ENCODE measurements at places on chromosomes 3 and 15. TPM values are rescaled to one million over a fixed set of nuclear protein-coding genes. Genes with fewer than 3 reads are reported as not detected.

- DNase-seq, result peak; percentile 49
- H3K27me3 ChIP-seq, result no peaks in the 10 kb centered on the region
- no peaks in the 10 kb centered on the region for H3K36me3 ChIP-seq
These were observed 125.1 kb downstream of the TIGIT start for GRCh38 chr3:114418724-114419543.

DNA sequence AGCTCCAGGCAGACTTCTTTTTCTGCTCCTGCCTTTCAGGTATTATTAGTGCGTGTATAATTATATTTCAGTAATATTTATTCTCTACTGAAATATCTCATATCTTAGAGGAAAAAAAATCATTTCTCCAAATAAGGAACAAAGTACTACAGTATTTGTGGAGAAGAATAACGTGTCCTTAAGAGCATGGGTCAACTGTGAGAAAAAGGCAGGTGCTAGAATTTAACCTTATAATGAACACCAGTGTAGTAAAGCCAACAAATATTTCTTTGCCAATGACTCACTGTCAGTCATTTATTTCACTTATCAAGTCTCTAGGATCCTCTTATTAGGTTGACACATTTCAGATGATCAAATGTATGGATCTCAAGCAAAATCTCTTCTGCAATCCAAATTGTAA is 183.4 kb downstream of the GREM1 start:
- H3K27ac ChIP-seq, result no peak overlapping the region
- H3K4me3 ChIP-seq, result no peak overlapping the region
- H3K36me3 ChIP-seq, result no peaks in the 10 kb centered on the region
- H3K27me3 ChIP-seq, result no peaks in the 10 kb centered on the region
- no peak for DNase-seq
- no peaks in the 10 kb centered on the region for H3K4me1 ChIP-seq

DNA sequence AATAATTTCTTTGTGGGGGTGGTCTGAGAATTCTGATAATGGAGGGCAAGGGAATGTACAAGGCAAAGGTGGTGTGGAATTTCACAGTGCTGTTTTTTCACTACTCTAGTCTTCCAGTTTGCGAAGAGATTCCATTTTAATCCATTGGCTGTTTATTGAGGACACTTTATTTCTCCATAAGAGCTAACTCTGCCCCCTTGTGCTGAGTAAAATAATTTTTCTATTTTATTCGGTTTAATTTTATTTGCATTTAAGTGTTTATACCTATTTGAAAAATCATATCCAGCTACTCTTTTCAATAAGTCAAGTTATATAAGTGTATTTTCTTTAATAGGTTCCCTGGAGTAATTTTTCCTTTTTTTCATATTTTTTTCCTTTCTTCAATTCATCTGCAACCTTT is 840.1 kb downstream of the TUSC7 start:
- no peaks in the 10 kb centered on the region for H3K27me3 ChIP-seq
- no peak overlapping the region for H3K27ac ChIP-seq
- DNase-seq, result no peak
- H3K4me1 ChIP-seq, result no peaks in the 10 kb centered on the region

GRCh38 chr3:58271901-58272501 is 34.0 kb upstream of the RPP14 start:
- H3K27ac ChIP-seq, result no peak overlapping the region
- no peak overlapping the region for H3K4me3 ChIP-seq
- H3K4me1 ChIP-seq, result no peaks in the 10 kb centered on the region
- no peak for DNase-seq
- H3K27me3 ChIP-seq, result no peaks in the 10 kb centered on the region

DNA sequence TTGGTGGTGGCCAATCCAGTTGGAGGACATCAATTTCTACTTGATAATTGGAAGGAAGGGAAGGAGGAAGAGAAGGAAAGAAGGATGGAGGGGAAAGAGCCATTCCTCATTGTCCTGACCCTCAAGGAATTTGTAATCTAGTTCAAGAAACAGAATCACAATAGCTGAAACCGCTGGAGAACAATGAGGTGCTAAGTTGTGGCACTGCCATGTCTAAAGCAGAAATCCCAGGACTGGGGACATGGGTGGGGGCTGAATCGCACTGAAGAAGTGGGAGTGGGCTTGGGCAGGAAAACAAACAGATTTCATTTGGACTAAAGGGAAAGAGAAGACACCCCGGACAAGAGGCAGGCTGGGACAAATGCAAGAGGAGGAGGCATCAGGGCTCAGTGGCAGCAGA is 183.6 kb downstream of the UACA start:
- peaks cover 4% of the 10 kb centered on the region for H3K27me3 ChIP-seq
- no peak overlapping the region for H3K27ac ChIP-seq
- DNase-seq, result no peak
- no peak overlapping the region for H3K4me3 ChIP-seq
- H3K36me3 ChIP-seq, result no peaks in the 10 kb centered on the region
- peaks cover 7% of the 10 kb centered on the region for H3K4me1 ChIP-seq

- H3K4me3 ChIP-seq, result no peak overlapping the region
- DNase-seq, result no peak
- H3K27ac ChIP-seq, result no peak overlapping the region
- no peaks in the 10 kb centered on the region for H3K4me1 ChIP-seq
- H3K36me3 ChIP-seq, result no peaks in the 10 kb centered on the region
- peaks cover 4% of the 10 kb centered on the region for H3K27me3 ChIP-seq
These were observed 330.6 kb downstream of the VPS13C start for GRCh38 chr15:61729646-61730045.

DNA sequence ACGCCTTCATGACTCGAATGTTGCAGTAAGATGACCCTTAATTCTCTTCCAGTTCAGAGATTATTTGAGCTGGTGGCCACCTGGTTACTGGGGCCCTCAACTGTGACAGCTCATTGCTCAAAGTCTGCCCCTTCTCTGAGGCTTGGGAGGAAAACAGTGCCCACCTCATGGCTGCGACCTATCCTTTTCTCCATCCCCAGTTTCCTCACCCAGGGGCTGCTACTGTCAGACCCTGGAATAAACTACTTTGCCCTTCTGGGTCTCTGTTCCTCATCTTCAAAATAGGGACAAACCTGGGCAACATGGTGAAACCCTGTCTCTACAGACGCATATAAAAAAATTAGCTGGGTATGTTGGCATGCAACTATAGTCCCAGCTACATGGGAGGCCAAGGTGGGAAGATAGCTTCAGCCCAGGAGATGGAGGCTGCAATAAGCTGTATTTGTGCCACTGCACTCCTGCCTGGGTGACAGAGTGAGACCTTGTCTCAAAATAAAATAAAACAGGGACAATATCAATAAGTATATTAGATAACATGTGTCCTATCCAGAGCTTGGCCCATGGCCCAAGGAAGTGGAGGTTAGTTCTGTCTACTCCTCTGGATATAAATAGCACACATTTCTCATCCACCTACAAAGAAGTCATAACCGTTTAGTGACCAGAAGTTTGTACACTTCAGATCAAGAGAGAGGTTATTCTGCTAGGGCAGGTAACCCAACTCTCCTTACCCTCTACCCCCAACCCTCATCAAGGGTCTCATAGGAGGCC is 2.2 kb upstream of the RASL12 start:
- peak overlapping the region; percentile 16 for H3K27ac ChIP-seq
- H3K4me1 ChIP-seq, result peaks cover 4% of the 10 kb centered on the region
- no peak overlapping the region for H3K4me3 ChIP-seq
- peaks cover 18% of the 10 kb centered on the region for H3K27me3 ChIP-seq
- H3K36me3 ChIP-seq, result no peaks in the 10 kb centered on the region

- H3K4me1 ChIP-seq, result no peaks in the 10 kb centered on the region
- H3K27me3 ChIP-seq, result no peaks in the 10 kb centered on the region
- H3K36me3 ChIP-seq, result no peaks in the 10 kb centered on the region
- no peak overlapping the region for H3K4me3 ChIP-seq
- no peak overlapping the region for H3K27ac ChIP-seq
These were observed 901.7 kb downstream of the NTRK3 start for GRCh38 chr15:87354661-87355410.

DNA sequence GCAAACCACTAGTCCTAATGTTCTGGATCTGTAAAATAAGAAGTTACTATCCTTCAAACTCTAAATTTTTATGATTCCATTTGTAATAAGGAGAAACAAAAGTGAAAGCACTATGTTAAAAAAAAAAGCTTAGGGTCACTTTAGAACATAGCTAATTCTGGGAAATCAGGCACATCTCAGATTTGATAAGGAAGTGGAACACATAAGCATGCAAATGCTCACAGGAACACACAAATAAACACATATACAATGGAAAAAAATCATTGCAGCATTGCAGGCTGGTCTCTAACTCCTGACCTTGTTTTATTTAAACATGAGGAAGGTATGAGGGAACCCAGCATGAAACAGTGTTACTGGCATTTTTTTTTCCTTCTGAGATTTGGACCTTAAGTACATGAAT is 63.2 kb upstream of the TNFSF10 start:
- H3K4me3 ChIP-seq, result no peak overlapping the region
- peaks cover 16% of the 10 kb centered on the region for H3K4me1 ChIP-seq
- H3K27ac ChIP-seq, result no peak overlapping the region

GRCh38 chr15:79007066-79007465 is 62.2 kb upstream of the CTSH start:
- H3K4me1 ChIP-seq, result peaks cover 13% of the 10 kb centered on the region
- H3K4me3 ChIP-seq, result no peak overlapping the region
- DNase-seq, result peak; percentile 65
- no peaks in the 10 kb centered on the region for H3K27me3 ChIP-seq
- no peaks in the 10 kb centered on the region for H3K36me3 ChIP-seq

GRCh38 chr15:58867926-58868325 is 65.6 kb downstream of the SLTM start:
- H3K36me3 ChIP-seq, result peaks cover 12% of the 10 kb centered on the region
- no peak overlapping the region for H3K4me3 ChIP-seq
- peaks cover 6% of the 10 kb centered on the region for H3K4me1 ChIP-seq
- DNase-seq, result no peak
- no peaks in the 10 kb centered on the region for H3K27me3 ChIP-seq

DNA sequence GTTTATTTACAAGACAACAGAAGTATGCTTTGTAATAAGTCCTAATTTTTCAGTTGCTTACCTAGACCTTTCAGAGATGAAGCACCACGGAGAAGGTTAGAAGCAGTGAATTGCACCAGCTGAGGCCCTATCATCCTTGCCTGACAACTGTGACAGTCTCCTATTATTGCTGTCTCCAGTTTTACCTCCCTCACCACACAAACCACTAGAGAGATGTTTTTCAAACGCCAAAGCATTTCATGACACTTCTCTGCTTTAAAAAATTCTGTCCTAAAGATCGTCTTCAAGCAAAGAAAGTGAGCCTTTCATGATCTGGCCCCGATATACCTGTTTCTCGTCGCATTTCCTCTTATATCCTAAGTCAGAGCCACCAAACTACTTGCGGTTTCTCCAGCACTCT is 72.3 kb upstream of the TSPAN3 start:
- no peak overlapping the region for H3K4me3 ChIP-seq
- H3K36me3 ChIP-seq, result peaks cover 3% of the 10 kb centered on the region
- H3K4me1 ChIP-seq, result peaks cover 28% of the 10 kb centered on the region
- DNase-seq, result no peak
- H3K27ac ChIP-seq, result peak overlapping the region; percentile 95
- no peaks in the 10 kb centered on the region for H3K27me3 ChIP-seq

DNA sequence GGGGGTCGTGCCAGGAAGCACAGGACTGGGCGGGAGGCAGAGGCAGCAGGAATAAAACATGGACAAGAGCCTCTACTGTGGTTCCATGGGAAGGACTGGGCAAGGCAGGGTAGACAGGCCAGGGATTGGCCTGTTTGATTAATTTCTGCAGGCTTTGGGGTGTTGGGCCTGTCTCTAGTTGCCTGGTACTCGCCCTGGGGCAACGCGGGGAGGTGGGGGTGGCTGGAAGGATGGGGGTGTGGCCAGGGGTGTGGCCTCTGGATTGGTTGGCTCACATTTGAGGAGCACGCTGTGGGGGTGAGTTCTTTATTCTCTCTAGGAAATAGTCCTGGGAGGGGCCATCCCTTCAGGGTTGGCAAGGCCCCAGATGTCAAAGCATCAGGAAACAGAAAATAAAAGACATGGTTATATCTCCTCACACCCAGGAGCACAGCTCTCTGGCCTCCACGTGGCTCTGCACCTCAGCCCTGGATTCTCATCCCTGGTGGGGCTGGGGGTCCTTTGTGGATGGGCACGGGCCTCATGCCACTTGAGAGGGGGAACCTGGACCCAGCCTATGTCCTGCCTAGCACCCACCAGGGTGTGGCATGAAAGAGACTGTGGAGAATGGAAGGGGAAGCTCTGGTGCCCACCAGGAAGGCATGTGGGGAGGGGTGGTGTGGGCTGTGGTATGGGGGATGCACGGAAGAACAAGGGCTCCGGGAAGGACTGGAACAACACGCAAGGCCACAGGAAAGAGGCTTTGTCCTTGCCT is 223.0 kb upstream of the LYSMD4 start:
- no peaks in the 10 kb centered on the region for H3K4me1 ChIP-seq
- peaks cover 2% of the 10 kb centered on the region for H3K27me3 ChIP-seq
- no peak overlapping the region for H3K4me3 ChIP-seq
- no peak overlapping the region for H3K27ac ChIP-seq

DNA sequence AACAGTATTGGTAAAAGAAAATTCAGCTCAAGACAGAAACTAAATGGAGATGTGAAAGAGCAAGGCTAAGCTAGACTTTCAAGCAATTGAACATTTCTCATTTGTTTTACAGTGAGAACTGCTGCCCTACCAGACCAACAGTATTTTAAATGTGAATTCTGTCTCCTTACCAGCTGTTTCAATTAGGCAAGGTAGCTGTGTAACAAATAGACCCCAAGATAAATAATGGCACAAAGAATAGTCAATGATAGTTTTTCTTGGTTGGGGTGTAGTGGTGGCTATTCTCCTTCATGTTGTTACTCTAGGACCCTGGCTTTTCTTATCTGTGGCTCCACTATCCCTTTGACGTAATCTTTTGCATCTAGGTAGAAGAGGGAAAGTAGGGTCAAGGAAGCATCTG is 30.4 kb upstream of the THRB start:
- no peaks in the 10 kb centered on the region for H3K36me3 ChIP-seq
- peak overlapping the region; percentile 78 for H3K27ac ChIP-seq
- H3K4me1 ChIP-seq, result peaks cover 29% of the 10 kb centered on the region
- no peaks in the 10 kb centered on the region for H3K27me3 ChIP-seq

DNA sequence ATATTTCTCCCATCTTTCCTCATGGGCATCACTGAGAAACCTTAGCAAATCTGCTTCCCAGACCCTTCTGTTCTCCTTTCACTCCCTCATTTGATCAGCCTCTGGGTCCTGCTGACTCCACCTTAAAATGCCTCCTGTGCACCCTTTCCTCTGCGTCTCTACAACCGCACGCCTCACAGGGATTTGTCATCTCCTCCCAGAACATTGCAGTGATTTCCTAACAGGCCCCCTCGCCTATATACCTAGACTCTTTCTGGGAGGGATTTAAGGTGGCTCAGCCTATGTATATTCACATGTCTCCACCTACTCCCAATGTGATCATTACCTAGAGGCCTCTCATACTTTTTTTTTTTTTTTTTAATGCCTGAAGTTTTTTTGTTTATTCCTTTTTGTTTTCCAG is 69.2 kb downstream of the LIPC start:
- no peak for DNase-seq
- no peak overlapping the region for H3K4me3 ChIP-seq
- no peaks in the 10 kb centered on the region for H3K27me3 ChIP-seq
- H3K36me3 ChIP-seq, result no peaks in the 10 kb centered on the region
- H3K27ac ChIP-seq, result no peak overlapping the region

Gene DNASE1L3
- polyA plus RNA-seq, result 56.2 TPM

Gene VEPH1
- 0.63 TPM for polyA plus RNA-seq

Gene PPP2R3A
- polyA plus RNA-seq, result 7.4 TPM

Gene IGSF11
- polyA plus RNA-seq, result 1.9 TPM

Gene INKA1
- 4.6 TPM for polyA plus RNA-seq

Gene CCK
- 119 TPM for polyA plus RNA-seq
